ENCODE measurements at places on chromosomes 4 and X. TPM values are rescaled to one million over a fixed set of nuclear protein-coding genes. Genes with fewer than 3 reads are reported as not detected.

DNA sequence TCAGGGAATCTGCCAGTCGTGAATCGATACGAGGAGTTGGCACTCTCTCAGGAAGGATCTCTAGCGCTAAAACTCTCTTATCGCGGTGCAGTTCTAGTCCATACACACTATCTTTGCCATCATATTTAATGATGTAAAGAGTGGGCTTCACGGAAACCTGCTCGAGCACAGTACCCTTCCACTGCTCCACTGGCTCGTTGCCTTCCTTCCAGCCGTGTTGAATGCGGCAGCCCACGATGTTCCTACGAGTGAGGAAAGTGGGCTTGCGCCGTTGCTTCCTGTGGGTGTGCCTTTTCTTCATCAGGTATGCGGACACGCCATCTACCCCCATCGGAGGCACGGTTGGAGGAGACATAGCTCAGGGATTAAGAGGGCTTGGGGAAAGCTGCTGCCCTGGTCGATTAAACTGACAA is 661 bp downstream of the SPIN4 start:
- DNase-seq = peak; percentile 48
- no peaks in the 10 kb centered on the region for H3K4me1 ChIP-seq
- H3K27ac ChIP-seq = peak overlapping the region; percentile 89
- no peaks in the 10 kb centered on the region for H3K27me3 ChIP-seq
- no peaks in the 10 kb centered on the region for H3K36me3 ChIP-seq
- peak overlapping the region; percentile 68 for H3K4me3 ChIP-seq

GRCh38 chr4:152936446-152937335 is 568 bp downstream of the FHDC1 start:
- H3K27ac ChIP-seq = peak overlapping the region; percentile 31
- H3K4me1 ChIP-seq = peaks cover 18% of the 10 kb centered on the region
- peak; percentile 65 for DNase-seq
- H3K36me3 ChIP-seq = no peaks in the 10 kb centered on the region
- H3K4me3 ChIP-seq = peak overlapping the region; percentile 63
- peaks cover 46% of the 10 kb centered on the region for H3K27me3 ChIP-seq

DNA sequence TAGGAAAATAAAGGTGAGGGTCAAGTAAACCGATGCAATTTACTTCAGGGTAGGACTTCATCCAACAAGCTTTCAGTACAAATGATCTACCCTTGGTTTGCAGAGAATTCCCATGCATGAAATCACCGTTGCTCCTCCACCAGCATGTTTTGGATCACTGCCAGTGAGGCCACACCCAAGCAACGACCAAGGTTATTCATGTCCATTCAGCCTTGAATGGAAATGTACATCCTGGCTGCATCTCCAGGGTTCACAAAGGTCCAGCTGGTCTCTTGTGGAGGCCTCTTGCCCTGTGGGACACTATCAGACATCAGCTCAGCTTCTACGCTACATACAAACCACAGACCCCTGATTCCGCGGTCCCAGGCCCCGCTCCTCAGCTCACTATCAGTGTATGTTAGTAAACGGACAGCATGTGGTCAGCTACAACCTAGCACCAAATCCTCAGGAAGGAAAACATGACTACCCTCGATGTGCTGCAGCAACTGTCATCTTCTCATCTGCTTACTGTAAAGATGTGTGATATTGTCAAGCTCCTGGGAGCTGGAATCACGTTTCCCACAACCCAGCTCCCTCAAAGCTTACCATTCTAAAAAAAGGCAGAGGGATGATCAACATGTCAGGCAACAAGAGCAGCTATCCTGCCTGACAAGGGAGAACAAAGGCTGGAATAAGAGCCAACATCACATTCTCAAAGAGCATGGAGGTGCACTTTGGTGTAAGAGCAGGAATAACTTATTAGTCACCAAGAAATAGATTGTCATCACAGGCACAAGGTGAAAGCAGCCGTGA is 4.9 kb downstream of the LYAR start:
- no peak for DNase-seq
- peaks cover 25% of the 10 kb centered on the region for H3K36me3 ChIP-seq
- H3K27me3 ChIP-seq = no peaks in the 10 kb centered on the region
- no peak overlapping the region for H3K27ac ChIP-seq
- H3K4me1 ChIP-seq = peaks cover 14% of the 10 kb centered on the region
- H3K4me3 ChIP-seq = no peak overlapping the region

GRCh38 chr4:6307891-6308290 is 38.2 kb downstream of the WFS1 start:
- H3K27ac ChIP-seq = no peak overlapping the region
- H3K36me3 ChIP-seq = peaks cover 8% of the 10 kb centered on the region
- no peak for DNase-seq
- H3K4me3 ChIP-seq = no peak overlapping the region

- H3K27ac ChIP-seq = no peak overlapping the region
- no peak overlapping the region for H3K4me3 ChIP-seq
- no peaks in the 10 kb centered on the region for H3K36me3 ChIP-seq
- H3K27me3 ChIP-seq = no peaks in the 10 kb centered on the region
- no peak for DNase-seq
These were observed 432.8 kb upstream of the LCORL start for GRCh38 chr4:18454349-18454748.

- no peaks in the 10 kb centered on the region for H3K4me1 ChIP-seq
- no peak overlapping the region for H3K27ac ChIP-seq
- no peaks in the 10 kb centered on the region for H3K27me3 ChIP-seq
These were observed 6.6 kb downstream of the TMEM156 start for GRCh38 chr4:39025552-39026085.

DNA sequence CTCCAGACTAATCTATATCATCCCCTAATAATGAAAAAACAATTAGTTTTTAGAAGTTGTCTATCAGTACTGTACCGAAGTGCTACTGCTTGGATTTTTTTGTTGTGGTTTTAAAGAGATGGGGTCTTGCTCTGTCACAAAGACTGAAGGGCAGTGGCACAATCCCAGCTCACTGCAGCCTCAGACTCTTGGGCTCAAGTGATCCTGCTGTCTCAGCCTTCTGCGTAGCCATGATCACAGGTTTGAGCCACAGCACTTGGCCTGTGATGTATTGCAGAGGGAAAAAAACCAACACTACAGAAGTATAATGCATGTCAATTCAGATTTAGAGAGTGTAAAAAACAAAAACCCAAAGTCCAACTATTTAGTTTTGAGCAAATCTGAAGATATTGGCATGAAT is 875.0 kb downstream of the ADGRL3 start:
- no peaks in the 10 kb centered on the region for H3K4me1 ChIP-seq
- H3K36me3 ChIP-seq = peaks cover 4% of the 10 kb centered on the region
- H3K27ac ChIP-seq = no peak overlapping the region
- no peaks in the 10 kb centered on the region for H3K27me3 ChIP-seq
- no peak for DNase-seq

GRCh38 chrX:44244008-44244407 is 99.5 kb downstream of the EFHC2 start:
- no peaks in the 10 kb centered on the region for H3K4me1 ChIP-seq
- DNase-seq = peak; percentile 31
- no peak overlapping the region for H3K4me3 ChIP-seq
- peaks cover 11% of the 10 kb centered on the region for H3K27me3 ChIP-seq
- H3K36me3 ChIP-seq = no peaks in the 10 kb centered on the region

DNA sequence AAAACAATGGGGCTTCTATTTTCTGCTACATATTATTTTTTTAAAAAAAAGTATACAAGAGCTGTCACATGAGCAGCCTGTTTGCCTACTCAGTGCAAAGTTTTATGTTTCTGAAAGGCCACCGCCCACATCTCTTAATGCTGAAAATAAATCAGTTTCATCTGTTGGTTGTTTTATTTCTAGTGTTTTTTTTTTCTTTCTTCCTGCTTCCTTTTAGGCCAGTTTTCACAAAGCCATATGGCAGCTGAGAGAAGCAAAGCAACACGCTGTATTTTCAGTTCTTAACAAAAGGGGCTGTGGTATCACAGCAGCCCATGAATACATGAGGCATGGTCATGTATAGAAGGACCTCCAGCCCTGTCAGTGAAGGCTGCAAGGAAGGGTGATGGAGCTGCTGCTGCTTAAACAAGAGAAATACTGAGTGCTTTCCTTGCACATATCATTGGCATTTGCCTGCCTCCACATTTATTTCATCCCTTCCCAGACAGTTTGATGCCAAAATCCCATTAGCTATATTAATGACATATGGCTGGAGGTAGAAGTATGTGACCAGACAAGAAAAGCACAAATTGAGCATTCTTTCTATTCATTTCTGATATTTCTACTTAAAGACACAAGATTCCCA is 172.5 kb downstream of the PCDH18 start:
- peaks cover 3% of the 10 kb centered on the region for H3K4me1 ChIP-seq
- peak; percentile 89 for DNase-seq
- no peaks in the 10 kb centered on the region for H3K36me3 ChIP-seq
- no peaks in the 10 kb centered on the region for H3K27me3 ChIP-seq

- H3K27me3 ChIP-seq = no peaks in the 10 kb centered on the region
- H3K36me3 ChIP-seq = no peaks in the 10 kb centered on the region
- peak overlapping the region; percentile 29 for H3K27ac ChIP-seq
- peak; percentile 77 for DNase-seq
These were observed 75.7 kb upstream of the LRPAP1 start for GRCh38 chr4:3607690-3608552.

DNA sequence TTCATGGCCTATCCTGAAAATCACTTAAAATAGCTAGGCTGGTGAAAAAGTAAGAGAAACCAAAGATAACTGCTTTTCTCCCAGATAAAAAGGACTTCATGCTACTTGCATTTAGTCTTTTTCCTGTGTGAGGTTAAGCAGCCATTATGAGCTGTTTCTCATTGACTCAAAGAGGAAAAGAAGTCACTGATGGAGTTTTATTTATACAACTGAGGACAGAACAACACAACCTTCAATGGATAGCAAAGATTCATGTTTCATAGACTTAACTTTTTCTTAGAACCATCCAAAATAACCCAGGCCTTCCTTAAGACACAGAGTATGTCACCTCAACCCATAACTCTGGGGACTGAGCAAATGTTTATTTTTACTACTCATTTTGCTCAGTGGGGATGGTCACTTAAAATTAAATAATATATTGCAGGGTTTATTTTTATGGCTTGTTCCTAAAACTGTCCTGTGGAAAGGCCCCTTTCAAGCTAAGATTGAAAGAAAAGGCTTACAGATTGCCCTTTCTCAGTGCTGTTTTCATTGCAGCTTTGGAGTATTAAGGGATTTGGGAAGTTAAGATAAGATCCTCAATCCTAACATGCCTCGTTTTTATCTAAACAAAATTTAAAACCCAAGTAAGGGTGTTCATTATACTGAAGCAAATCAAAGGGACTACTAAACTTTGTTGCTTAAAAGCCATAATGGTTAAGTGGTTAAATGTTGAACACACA is 252.6 kb upstream of the MAD2L1 start:
- no peaks in the 10 kb centered on the region for H3K4me1 ChIP-seq
- no peaks in the 10 kb centered on the region for H3K36me3 ChIP-seq
- no peak for DNase-seq

DNA sequence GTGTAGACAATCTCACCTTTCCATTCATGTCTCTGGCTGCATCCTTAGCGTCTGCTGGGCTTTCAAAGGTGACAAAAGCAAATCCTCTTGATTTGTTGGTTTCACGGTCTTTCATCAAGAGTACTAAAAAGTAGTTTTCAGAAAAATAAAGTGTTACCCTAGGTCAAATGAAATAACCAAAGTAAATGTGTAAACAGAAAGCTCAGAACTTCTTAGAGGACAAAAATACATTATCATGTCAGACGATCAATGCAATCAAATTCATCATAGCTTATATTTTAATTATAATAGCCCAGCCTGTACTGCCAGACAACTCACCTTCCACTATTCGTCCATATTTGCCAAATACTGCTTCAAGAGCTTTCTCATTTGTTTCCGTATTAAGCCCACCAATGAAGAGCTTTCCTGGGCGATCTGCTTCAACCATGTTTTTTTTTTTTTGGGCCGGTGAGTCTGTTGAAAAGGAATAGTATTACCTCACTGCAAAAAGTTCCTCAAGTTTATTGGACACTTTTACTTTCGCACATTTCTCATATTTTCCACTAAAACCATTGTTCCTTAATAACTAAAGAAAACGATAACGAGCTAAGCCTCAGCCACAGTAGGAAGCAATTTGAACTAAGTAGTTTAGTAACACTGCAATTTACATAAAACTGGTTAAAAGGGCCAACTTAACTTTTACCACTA is 1.4 kb downstream of the RBMX start:
- peaks cover 22% of the 10 kb centered on the region for H3K36me3 ChIP-seq
- H3K4me3 ChIP-seq = peak overlapping the region; percentile 89
- no peaks in the 10 kb centered on the region for H3K27me3 ChIP-seq
- no peaks in the 10 kb centered on the region for H3K4me1 ChIP-seq

DNA sequence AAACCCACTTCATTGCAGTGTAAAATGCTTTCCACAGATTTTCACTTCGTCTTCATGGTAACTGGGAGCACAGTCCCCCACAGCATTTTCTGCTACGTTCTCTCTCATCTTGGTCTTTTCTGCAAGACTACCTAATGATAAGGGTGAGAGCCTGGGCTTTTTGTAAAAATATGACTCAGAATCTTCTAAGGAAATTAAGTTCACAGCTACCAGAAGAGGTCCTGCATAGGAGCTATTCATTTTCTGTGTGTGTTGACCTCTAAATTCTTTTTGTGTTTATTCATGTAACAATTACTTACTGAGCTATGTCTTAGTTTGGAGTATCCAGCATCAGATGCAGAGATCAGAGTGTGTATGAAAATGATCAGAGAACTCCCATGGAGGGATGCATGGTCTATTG is 192.2 kb downstream of the CPEB2 start:
- H3K27ac ChIP-seq = no peak overlapping the region
- no peaks in the 10 kb centered on the region for H3K27me3 ChIP-seq
- H3K4me3 ChIP-seq = no peak overlapping the region
- no peaks in the 10 kb centered on the region for H3K36me3 ChIP-seq

DNA sequence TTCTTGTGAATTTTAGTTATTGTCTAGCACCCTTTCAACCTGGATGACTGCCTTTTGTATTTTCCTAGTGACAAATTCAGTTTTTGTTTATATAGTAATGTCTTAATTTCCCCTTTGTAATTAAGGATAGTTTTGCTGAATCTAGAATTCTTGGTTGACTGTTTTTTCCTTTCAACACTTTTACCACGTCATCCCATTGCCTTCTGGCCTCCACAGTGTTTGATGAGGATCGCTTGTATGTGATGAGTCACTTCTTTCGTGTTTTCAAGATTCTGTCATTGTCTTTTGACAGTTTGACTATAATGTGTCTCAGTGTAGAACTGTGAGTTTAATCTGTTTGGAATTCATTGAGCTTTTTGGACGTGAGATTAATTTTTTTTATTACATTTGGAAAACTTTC is 30.1 kb downstream of the KDM6A start:
- no peak for DNase-seq

DNA sequence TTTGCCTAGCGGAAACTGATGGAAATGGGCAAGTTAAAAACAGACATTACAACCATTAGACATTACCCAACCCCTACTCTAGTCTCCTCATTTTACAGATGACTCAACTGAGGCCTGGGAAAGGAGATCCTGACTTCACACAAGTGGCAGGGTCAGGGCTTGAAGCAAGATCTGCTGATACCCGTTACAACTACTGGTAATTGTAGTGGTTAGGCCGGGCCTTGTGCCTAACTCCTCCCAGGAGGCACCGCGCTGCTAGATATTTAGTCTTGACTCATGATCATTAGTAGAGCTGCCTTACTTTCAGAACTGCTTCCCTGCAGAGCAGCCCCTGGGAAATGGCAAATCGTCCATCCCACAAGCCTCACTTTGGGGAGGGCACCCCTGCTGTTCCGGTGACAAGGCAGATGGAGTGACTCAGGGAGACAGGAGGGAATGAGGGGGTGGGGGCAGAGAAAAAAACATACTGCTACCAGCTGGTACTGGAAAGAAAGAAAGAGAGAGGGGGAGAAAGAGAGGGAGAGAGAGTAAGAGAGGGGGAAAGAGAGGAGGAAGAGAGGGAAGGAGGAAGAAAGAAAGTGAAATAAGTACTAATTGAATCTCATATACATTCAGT is 12.2 kb downstream of the ARHGEF6 start:
- peaks cover 7% of the 10 kb centered on the region for H3K4me1 ChIP-seq
- no peak overlapping the region for H3K4me3 ChIP-seq
- peak overlapping the region; percentile 89 for H3K27ac ChIP-seq

APLN gene
- total RNA-seq = 5.7 TPM

UBE2A gene
- 28.6 TPM for total RNA-seq

TBC1D9 gene
- 15.7 TPM for total RNA-seq

TRIM60 gene
- not detected for total RNA-seq

RAB9B gene
- total RNA-seq = 20.0 TPM

SERTM2 gene
- total RNA-seq = 0.49 TPM

Measured in muscle of leg (tissue), 16 donors.